ENCODE measurements at places on chromosomes 7 and 10.

DNA sequence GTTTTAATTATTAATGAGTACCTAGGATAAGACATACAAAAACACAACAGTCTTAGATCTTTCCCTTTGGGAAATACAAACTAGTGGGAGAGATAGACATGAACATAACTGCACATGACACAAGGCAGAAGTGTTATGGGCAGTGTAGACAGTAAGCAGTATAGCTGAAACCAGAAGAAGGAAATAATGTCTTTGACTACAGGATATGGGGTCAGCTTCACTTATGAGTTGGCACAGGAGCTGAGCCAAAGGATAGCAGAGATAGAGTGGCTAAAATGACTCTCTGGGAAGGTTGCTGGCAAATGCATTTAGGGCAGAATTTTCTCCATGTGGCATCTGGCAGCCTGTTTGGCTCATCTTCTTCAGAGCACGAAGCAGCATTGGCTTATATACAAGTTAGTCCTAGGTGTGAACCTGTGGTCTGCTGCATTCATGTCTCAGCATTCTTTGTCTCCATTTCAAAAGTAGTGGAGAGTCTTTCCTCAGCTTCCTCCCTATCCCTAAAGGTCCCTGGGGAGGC lies 60.3 kb upstream of the FEZF1 start:
- no peak for DNase-seq

- no peak for DNase-seq
Observed at GRCh38 chr10:109912335-109913281, 10.7 kb downstream of the XPNPEP1 start.

DNA sequence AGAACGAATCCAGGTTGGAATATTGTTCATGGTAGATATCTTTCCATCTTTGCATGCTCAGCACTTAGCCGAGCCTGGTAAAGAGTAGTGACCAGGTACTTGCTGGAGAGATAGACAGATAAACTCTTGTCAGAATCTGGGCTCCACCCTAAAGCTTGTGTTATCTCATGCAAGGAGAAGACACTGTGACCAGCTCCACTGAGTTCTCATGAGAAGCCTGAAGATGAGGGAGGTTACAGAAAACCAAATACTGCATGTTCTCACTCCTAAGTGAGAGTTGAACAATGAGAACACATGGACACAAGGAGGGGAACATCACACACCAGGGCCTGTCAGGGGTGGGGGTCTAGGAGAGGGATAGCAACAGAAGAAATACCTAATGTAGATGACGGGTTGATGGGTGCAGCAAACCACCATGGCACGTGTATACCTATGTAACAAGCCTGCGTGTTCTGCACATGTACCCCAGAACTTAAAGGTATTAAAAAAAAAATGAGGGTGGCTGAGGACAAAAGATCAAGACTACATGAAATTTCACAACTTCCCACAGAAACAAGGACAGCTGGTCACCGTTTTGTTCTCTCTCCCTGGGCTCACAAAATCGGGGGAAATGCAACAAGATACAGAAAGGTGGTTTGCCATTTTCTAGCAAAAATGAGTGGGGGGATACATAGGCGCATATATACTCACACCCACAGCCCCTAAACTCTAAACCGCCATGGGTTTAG lies 17.4 kb downstream of the DLG5 start:
- DNase-seq, result no peak

DNA sequence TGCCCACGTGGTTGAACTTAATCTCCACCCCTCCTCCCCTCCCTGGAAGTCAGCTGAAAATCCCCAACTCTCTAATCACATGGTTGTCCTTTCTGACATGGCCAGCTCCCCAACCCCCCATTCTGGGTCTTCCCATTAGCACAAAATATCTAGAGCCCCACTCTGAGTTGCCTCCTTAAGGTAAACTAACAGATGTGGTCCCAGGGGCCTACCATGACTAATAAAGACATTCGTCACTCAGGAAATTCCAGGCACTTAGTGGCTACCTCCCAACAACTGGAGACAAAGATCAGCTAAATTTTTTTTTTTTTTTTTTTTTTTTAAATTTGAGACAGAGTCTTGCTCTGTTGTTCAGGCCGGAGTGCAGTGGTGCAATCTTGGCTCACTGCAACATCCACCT lies 21.1 kb downstream of the CCDC126 start:
- no peak for DNase-seq

- no peak for DNase-seq
Observed at GRCh38 chr10:31031205-31031557, 484 bp downstream of the ZNF438 start.

- no peak for DNase-seq
Observed at GRCh38 chr10:971150-971542, 17.1 kb upstream of the GTPBP4 start.

DNA sequence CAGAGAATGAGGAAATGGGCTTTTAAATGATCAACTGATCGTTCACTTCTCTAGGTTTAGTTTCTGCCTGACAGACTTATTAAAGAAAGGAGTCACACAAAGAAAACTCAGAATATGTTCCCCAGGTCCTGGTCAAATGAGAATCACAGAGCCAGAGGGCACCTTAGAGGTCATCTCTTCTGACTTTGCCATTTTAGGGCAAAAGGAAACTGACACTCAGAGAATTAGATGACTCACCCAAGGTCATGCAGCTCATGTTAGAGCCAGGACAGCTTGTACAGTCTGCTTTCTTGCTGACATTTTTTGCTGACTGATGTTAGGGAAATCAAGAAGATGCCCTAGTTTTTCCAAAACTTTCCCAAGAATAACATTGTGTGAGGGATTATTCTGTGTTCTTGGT lies 312.7 kb upstream of the SP8 start:
- no peak for DNase-seq

DNA sequence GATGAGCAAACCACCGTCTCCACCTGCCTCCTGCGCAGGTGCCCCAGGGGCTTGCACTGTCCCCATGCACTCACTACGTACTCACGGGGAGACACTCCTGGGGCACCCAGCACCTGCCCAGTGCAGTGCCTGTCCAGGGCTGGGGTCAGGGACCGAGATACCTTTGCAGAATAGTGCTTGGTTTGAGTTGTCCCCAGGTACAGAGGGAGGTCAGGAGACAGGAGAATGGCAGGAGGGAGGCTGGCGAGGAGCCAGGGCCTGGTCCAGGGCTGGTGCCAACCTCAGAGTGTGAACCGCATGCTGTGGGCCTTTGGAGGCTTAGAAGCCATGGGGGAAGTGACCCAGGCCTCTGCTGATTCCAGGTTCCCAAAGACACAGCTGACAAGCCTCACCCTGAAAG lies 110.1 kb upstream of the GPR26 start:
- DNase-seq, result no peak

DNA sequence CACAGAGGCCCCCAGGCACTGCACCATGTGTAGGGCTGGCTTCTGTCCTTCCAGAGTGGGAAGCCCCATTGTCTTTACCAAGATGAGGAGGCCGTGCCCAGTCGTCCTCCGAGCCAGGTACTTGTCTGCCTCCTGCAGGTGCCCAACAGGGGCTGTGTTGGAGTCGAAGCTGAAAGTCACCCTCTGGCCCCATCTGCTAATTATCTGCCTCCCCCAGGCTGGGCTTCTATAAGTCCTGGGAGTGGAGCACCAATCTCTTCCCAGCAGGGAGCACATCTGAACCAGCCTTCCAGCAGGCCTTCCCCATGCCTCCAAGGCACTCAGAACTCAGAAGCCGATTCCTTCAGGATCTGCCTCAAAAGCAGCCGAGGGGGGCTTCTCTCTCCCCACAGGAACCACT lies 11.6 kb upstream of the CHST15 start:
- DNase-seq, result no peak

- DNase-seq, result no peak
Observed at GRCh38 chr10:75858339-75858738, 426.9 kb downstream of the LRMDA start.

DNA sequence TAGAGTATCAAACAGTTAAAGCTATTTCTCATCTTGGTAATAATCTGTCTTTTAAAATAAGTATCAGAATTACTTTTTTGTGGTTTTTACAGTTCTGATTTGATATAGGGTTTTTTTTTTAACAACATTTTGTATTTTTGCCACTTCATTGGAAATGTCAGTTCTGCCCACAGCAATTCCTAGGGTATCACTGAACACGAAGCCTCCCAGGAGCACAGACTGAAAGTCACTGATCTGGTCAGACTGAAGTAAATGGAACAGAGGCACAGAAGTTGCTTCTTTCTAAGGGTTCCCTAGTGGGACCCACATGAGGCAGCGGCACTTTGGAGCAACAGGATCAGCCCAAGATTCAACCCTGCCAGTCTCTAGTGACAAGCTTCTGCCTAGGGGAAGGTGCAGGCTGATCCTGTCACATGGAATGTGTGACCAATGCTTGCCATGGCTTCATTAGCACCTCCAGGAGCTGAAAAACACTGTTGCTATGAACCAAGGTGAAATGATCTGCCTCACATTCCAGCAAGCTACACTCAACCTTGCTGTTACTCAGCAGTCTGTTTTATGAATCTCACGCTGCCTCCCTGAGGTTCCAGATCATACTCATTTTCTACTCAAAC lies 273.4 kb upstream of the CSTF2T start:
- no peak for DNase-seq

DNA sequence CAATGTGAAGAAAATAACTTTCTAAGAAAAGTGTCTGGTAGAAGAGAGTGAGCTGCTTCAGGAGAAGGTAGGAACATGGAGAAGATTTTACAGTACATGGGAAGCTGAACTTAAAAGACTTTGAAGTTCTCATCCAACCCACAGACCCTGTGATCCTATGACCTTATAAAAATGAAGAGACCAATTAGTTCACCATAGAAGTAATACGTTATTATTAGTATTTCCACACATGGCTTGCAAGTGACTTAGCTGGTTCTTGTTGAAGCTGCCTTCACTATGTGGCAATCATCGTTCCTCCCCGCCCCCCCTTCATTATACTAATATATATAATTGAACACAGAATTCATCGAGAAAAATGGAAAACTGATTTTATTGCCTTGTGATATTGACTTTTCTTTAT lies 129.1 kb downstream of the SND1 start:
- DNase-seq, result no peak

GRCh38 chr7:138929969-138930368 lies 51.2 kb downstream of the KIAA1549 start:
- DNase-seq, result no peak

DNA sequence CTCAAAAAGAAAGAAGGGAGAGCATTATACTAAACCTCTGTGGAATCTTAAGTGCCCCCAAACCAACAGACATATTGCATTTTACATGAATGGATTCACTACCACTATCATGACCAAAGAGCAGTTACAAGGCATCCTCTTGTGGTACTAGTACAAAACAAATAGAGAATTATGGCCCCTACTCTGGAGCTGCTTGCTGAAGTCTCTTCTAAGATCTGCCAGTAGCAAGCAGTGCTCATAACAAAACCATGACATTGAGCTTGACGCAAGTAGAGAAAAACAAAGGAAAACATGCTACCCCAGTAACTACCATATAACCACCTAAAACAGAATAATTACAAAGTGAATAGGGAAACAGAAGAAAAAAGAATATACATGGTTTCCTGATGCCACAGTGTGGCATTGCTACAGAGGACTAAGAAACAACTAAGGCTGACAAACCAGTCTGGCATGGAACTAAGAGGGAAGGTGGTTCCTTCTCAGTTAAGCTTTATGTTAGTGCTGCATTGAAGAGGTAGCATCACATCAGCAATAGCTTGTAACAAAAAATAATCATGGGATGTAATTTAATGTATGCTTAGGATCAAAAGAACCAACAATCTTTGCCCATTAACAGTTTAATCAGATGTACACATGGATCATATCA lies 150.2 kb upstream of the AGR3 start:
- DNase-seq, result no peak

DNA sequence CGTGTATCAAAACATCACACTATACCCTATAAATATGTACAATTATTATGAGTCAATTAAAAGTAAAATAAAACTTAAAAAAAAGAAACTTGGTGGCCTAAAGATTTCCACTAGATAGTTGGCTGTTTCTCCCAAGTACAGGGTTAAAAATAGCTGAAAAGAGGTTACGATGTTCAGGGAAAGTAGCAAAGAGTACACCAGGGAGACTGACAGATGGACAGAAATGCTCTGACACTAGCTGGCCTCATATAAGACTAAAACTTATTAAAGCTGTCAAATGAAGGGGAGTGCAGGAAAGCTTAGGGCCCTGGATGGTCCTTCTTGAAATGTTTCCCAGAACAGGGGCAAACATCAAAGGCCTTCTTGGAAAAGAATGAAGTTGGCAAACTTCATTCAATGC lies 51.3 kb downstream of the TCAF1 start:
- no peak for DNase-seq

DNA sequence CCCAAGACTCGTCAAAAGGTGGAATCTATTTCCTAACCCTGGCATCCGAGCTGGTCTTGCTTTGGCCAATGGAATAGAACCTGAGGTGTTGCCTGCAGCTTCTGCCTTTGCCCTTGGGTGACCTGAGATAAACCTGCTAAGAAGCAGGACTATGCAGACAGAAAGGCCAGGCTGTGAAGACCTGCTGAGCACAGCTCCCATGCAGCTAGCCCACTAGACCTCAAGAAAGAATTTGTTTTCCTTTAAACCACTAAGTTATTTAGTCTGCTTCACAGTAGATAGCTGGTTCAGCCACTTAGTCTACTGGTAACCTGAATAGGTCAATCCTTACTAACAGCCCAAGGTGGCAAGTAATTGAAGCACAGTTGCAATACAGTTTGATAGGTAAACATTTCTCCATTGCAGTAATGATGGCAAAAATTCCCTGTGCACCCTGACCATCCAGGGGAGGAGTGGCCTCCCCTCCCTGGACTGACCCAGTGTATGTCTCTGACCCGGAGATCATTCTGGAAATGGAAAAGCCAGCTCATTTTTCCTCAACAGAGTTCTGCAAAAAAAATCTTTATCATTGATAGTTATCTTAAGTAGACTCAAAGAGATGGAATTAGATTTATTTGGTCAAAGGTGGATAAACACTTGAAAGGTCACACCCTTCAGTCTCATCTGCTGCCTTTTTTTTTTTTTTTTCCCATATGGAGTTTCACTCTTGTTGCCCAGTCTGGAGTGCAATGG lies 20.0 kb downstream of the TNS3 start:
- DNase-seq, result no peak

GRCh38 chr10:34811968-34812514 lies 3.1 kb downstream of the PARD3 start:
- no peak for DNase-seq

DNA sequence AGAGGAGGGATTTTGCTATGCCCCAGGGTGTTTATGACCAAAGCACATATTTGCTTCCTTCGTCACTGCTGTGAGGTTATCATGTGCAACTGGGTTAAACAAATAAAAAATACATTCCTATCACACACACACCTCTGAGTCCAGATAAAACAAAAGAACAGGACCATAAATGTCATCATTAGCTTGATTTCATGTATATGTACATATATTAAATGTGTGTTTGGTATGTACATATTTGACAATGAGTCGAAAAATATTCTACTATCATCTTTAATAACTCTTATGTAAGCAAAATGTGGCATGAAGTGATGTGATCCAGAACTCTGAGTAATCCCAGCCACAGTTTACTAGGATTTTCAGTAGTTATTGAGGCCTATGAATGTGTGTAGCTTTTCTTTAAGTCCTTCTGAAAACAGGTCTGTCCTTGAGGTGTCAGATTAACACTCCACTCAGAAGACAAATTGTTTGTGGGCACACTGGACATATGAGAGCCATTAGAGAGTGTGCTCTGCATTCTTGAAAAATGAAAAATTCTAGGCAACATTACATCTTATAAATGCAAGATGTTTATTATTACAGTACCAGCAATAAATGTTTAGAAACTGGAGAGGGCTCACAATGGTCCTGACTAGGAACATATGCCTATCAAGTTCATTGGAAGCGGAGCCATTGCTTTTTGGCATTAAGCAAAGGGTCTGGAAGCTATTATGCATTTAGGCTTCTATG lies 335.1 kb upstream of the SEMA3A start:
- no peak for DNase-seq

GRCh38 chr10:103691723-103692435 lies 163.5 kb downstream of the SH3PXD2A start:
- peak; percentile 58 for DNase-seq

- no peak for DNase-seq
Observed at GRCh38 chr10:82982110-82982608, 1107.2 kb downstream of the NRG3 start.

Data from right hindlimb (tissue), 1 donor.